ENCODE measurements at places on chromosomes 16 and 17. TPM values are rescaled to one million over a fixed set of nuclear protein-coding genes. Genes with fewer than 3 reads are reported as not detected.

KRTAP9-4 gene
- total RNA-seq = not detected

CCDC154 gene
- total RNA-seq = 0.44 TPM

DNA sequence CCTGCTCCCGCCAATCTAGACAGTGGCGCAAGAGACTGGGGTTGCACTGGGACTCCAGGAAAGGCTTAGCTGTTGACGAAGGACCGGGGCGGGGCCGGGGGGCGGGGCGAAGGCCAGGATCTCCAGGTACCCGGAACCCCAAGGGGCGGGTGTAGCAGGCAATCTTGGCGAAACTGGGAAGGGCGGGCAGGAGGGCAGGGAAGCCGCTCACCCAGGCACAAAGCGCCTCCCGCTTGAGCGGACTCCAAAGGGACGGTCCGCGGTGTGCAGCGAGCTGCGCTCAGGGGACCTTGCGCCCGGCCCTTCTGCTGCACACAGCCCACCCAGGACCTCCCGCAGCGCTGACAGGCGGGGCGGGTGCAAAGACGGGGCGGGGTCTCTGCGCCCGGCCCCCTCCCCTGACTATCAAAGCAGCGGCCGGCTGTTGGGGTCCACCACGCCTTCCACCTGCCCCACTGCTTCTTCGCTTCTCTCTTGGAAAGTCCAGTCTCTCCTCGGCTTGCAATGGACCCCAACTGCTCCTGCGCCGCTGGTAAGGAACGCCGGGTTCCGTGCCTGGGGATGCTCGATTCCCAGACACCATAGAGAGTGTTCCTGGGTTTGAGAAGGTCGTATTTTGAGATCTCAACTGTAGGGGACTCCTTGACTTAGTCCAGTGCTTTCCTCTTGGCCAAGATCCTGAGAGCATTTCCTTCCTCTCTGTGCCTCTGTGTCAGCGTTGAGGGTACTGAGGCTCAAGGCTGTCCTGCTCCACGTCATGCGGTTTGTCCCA lies at the start of gene MT1F:
MT1F (plus strand) TSS at position 405 of the 772 bp plus-strand sequence; CDS start at position 505, 100 bp downstream.
- peaks cover 3% of the 10 kb centered on the region for H3K36me3 ChIP-seq
- H3K4me1 ChIP-seq = peaks cover 26% of the 10 kb centered on the region
- peak within 1 kb of the TSS; percentile 82 for H3K27ac ChIP-seq
- DNase-seq = peak; percentile 38

KRTAP2-2 gene
- not detected for total RNA-seq

GRCh38 chr17:17706140-17707060 lies 25.1 kb downstream of the RAI1 start:
- H3K27me3 ChIP-seq = no peaks in the 10 kb centered on the region
- H3K27ac ChIP-seq = no peak overlapping the region
- H3K36me3 ChIP-seq = no peaks in the 10 kb centered on the region
- no peaks in the 10 kb centered on the region for H3K4me1 ChIP-seq
- no peak for DNase-seq

DNA sequence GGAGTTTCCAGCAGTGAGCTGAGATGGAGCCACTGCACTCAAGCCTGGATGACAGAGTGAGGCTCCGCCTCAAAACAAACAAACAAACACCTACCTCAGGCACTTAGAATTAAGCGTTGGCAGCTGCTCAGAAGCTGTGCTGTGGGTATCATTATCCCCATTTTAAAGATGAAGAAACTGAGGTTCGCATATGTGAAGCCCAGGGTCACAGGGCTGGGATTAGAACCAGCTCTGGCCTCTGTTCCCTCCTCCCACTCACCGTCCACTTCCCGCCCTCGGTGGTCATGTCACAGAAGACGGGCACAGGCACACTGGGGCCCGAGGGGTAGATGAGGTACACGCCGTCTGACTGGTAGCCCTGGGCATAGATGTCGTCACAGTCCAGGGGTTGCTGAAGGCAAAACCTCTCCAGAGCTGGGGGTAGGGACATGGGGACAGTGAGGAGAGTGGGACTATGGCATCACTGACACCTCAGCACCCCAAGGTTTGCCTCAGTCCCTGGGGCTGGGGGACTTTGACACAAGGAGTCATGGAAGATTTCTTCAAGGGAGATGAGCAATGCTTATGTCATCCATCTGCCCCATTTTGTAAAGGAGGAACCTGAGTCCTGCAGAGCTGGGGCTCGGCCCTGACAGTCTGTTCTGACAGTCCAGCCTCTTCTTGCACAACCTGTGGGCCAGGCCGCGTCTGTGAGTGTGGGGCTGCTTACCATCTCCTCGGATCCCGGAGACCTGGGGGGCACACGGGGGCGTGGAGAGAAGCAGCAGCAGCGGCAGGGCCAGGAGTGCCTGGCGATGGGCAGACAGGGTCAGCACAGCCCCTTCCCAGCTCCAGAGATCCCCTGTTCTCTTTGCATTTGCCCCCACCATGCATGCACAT lies 700 bp downstream of the MFAP4 start:
- H3K4me3 ChIP-seq = no peak overlapping the region
- peaks cover 14% of the 10 kb centered on the region for H3K36me3 ChIP-seq
- H3K4me1 ChIP-seq = no peaks in the 10 kb centered on the region
- no peak overlapping the region for H3K27ac ChIP-seq

DNA sequence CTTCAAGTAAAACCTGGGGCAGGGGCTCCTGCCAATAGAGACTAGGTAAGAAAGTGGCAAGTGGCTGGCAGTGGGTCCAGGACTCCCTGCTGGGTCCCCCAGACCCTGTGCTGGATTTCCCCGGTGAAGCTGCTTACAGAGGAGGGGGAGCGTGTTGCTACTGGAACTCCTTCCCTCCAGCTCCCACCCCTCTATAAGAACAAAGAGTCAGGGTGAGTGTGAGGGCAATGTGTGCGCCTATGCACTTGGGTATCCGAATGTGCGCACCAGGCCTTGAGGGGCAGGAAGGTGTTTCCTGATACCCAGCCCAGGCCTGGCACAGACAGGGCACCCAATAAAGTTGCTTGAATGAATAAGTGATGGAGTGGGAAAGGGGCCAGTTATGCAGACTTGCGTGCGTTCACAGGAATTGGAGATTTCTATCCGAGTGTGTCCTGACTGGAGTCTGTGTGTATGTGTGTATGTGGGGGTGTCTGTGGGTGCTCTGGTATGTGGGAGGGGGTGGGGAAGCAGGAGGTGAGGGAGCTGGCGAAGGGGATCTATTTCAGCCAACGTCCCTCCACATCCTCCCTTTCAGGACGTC lies 11.7 kb downstream of the NEUROD2 start:
- no peak overlapping the region for H3K4me3 ChIP-seq
- no peak for DNase-seq
- H3K27me3 ChIP-seq = peaks cover 71% of the 10 kb centered on the region

PIK3R5 gene
- total RNA-seq = 33.6 TPM

HCRT gene
- total RNA-seq = not detected

DNA sequence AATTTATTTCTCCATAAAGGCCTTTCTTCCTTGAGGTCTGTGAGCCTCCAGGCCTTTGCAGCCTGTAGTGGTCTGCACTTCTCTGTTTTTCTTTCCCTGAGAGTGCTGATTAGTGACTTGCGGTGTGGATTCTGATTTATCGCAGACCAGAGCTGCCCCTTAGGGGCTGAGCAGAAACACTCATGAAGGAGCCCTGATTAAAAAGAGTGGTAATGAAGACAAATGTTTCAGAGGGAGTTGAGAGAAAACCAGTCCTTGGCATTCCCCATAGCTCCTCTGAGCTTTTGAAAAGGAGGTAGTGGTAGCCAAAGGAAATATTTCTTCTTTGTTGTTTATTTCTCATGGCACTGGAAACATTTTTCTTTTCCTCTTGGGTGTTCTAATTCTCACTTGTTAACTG lies 268.1 kb upstream of the TBX2 start:
- DNase-seq = no peak
- no peaks in the 10 kb centered on the region for H3K36me3 ChIP-seq
- H3K4me1 ChIP-seq = peaks cover 11% of the 10 kb centered on the region
- no peak overlapping the region for H3K4me3 ChIP-seq
- no peak overlapping the region for H3K27ac ChIP-seq

ITGB3 gene
- total RNA-seq = not detected

DNA sequence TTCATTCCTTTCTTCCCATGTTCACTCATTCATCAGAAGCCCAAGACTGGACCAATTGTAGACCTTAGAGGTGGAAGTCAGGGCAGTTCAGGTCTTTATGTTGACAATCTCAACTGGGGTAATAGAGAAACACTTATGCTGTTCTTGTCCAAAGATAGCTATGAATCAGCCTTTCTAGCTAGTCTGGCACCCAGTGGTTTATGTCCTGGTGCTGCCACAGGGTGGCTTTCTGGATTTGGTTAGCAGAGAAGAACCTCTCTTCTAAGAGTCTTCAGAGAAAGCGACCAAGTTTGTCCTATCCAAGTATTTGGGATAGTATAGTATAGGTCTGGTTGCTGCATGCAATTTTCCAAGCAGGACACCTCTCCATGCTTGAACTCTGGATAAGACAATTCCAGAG lies 83.3 kb downstream of the NOG start:
- H3K4me1 ChIP-seq = peaks cover 21% of the 10 kb centered on the region
- H3K36me3 ChIP-seq = peaks cover 2% of the 10 kb centered on the region
- DNase-seq = no peak
- no peak overlapping the region for H3K4me3 ChIP-seq

GRCh38 chr17:9969301-9969935 lies 64.3 kb upstream of the RCVRN start:
- no peak overlapping the region for H3K27ac ChIP-seq
- no peaks in the 10 kb centered on the region for H3K36me3 ChIP-seq
- H3K4me3 ChIP-seq = no peak overlapping the region
- no peaks in the 10 kb centered on the region for H3K27me3 ChIP-seq

GRCh38 chr16:78675951-78676792 lies 576.7 kb downstream of the WWOX start:
- no peak overlapping the region for H3K27ac ChIP-seq
- H3K27me3 ChIP-seq = peaks cover 6% of the 10 kb centered on the region

KRTAP4-1 gene
- not detected for total RNA-seq

DNA sequence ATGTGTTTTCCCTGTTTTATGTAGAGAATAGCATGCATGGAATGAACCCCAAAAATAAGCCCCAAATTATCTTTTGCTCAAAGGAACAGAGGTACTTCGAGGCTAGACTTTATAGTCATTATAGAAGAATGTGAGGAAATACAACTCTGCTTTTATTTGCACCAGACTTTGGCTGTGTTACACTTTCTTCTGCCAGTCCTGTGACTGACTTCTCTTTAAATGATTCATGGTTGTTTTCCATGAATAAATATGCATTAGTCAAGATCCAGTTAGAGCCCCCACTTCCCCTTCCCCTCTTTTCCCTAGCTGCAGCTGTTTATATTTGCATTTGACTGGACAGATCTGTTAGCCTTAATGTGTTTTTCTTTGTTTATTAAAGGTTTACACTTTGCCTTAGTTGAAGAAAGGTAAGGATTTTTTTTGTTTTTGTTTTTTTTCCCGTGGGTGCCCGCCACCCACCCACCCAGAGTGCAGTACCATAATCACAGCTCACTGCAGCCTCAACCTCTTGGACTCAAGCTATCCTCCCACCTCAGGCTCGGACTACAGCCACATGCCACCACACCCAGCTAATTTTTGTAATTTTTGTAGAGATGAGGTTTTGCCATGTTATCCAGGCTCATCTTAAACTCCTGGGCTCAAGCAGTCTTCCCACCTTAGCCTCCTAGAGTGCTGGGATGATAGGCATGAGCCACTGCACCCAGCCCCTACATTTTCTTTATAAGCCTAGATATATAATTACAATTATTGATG lies 152.6 kb downstream of the CYB561 start:
- H3K4me1 ChIP-seq = no peaks in the 10 kb centered on the region
- H3K4me3 ChIP-seq = no peak overlapping the region
- no peak overlapping the region for H3K27ac ChIP-seq
- no peaks in the 10 kb centered on the region for H3K36me3 ChIP-seq
